ENCODE measurements at places on chromosomes 2 and 18.

GRCh38 chr2:222241128-222241870, 57.5 kb downstream of the PAX3 start:
- DNase-seq: no peak

- no peak for DNase-seq
These were observed 12.3 kb upstream of the GPR55 start for GRCh38 chr2:230937362-230937761.

DNA sequence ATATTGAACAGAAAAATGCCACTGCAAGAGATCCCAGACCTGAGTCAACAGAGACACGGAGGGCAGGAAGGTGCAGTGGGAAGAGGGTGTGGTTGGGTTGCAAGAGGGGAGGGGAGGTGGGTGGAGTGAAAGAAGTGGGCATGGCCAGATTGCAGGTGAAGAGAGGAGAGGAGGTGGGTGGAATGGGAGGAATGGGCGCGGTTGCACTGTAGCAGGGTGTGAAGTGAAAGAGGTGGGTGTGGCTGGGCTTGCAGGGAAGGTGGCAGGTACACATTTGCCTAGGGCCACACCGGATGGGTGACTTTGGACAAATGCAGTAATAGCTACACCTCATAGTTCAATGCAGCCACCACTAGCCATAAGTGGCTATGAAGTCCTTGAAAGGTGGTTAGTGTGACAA, 71.1 kb downstream of the DOCK10 start:
- no peak for DNase-seq

DNA sequence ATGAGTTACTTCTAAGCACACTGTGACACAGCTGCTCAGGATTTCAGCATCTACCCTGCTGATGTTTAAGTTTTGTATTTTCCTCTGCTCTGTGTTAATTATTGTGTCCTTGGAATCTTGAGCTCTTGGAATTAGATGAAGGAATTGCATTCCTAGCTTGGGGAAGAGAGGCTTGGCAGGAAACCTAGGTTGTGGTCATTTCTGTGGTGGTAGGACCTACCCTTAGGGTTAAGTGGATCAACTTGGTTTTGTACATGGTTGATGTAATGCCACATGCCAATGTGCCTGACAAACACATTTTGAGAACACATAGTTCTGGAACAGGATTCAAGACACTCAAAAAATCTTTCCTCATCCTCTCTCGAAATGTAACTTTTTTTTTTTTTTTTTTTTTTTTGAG, 264.5 kb upstream of the MEX3C start:
- no peak for DNase-seq

DNA sequence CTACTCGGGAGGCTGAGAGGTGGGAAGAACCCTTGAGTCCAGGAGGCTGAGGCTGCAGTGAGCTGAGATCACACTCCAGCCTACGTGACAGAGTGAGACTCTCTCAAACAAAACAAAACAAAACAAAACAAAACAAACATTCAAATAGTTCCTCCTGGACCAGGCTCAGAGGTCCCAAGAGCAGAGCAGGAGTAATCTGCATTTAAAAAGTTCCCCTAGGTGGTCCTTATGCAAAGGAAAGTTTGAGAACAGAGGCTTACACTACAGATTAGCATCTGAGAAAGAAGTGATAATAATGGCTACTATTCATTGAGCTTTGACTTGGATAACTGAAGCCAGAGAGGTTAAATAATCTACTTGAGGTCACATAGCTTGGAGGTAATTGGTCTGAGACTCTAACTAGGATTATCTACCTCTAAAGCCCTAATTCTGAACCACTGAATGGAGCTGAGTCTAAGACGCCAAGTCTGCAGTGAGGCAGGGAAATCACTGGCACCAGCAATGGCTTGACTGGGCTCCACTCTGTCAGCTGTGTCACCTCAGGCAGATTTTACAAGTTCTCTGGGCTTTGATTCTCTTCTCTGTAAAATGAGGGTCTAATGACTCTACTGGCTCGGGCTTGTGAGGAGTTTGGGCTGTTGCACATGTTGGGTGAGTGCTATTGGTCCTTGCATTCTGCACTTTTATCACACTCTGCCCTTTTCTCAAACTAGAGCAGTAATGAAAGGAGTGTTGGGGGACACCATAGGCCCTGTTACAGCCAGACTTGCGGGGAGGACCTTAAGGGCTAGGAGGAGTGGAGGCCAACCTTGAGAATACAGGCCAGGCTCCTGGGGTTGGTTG, 29.2 kb upstream of the DLX2 start:
- no peak for DNase-seq
